ENCODE measurements at places on chromosomes 11 and 22. TPM values are rescaled to one million over a fixed set of nuclear protein-coding genes. Genes with fewer than 3 reads are reported as not detected.

GRCh38 chr22:37043828-37044538 lies 7.6 kb upstream of the KCTD17 start:
- peaks cover 12% of the 10 kb centered on the region for H3K4me1 ChIP-seq
- H3K27ac ChIP-seq: no peak overlapping the region
- H3K4me3 ChIP-seq: no peak overlapping the region
- H3K27me3 ChIP-seq: no peaks in the 10 kb centered on the region

GRCh38 chr11:57762235-57762861 lies 746 bp downstream of the CTNND1 start:
- peak overlapping the region; percentile 90 for H3K4me3 ChIP-seq
- H3K27ac ChIP-seq: peak overlapping the region; percentile 96
- peaks cover 23% of the 10 kb centered on the region for H3K4me1 ChIP-seq

- no peaks in the 10 kb centered on the region for H3K27me3 ChIP-seq
- no peaks in the 10 kb centered on the region for H3K4me1 ChIP-seq
- DNase-seq: no peak
- no peak overlapping the region for H3K27ac ChIP-seq
Measured at GRCh38 chr11:86175626-86176025, 68.9 kb upstream of the EED start.

PKP3 gene
- total RNA-seq: 8.5 TPM
